ENCODE measurements at places on chromosomes 12 and 14. TPM values are rescaled to one million over a fixed set of nuclear protein-coding genes. Genes with fewer than 3 reads are reported as not detected.

Gene AQP2
- 0.24 TPM for total RNA-seq

Gene SLC4A8
- total RNA-seq: 2.6 TPM

Gene OTOGL
- 3.1 TPM for total RNA-seq

Gene PPP1R36
- 4.1 TPM for total RNA-seq

Gene FOXG1
- total RNA-seq: 0.24 TPM

Gene DPY19L2
- total RNA-seq: 22.9 TPM

Gene NAA30
- total RNA-seq: 26.0 TPM

Gene ANG
- 11.8 TPM for total RNA-seq

Gene PLBD2
- 19.3 TPM for total RNA-seq

Gene NTS
- not detected for total RNA-seq

Gene SIX6
- total RNA-seq: 1.2 TPM

Gene TMTC2
- total RNA-seq: 37.3 TPM
